Activated CD8-positive, alpha-beta T cell treated with anti-CD3 and anti-CD28 coated beads for 36 hours (primary cell): ENCODE measurements at places on chromosomes 6 and 20. TPM values are rescaled to one million over a fixed set of nuclear protein-coding genes. Genes with fewer than 3 reads are reported as not detected.

The TNFRSF6B gene
- total RNA-seq = not detected

The KIAA1755 gene
- total RNA-seq = not detected

The HSD17B8 gene
- total RNA-seq = 42.0 TPM

The FGD2 gene
- 1.6 TPM for total RNA-seq

The BPI gene
- not detected for total RNA-seq

The KCNK5 gene
- 25.9 TPM for total RNA-seq

The CFB gene
- total RNA-seq = 0.43 TPM

The PI16 gene
- total RNA-seq = not detected

The EEF1A2 gene
- total RNA-seq = 2.2 TPM

The OTOR gene
- not detected for total RNA-seq

The FRK gene
- 0.04 TPM for total RNA-seq

The OR2J3 gene
- total RNA-seq = not detected

The ESR1 gene
- total RNA-seq = 0.38 TPM

The GPLD1 gene
- total RNA-seq = 0.51 TPM

The DSE gene
- total RNA-seq = 5.4 TPM

The BPIFB1 gene
- not detected for total RNA-seq

The SLC22A7 gene
- not detected for total RNA-seq

The GLP1R gene
- total RNA-seq = 1.1 TPM

The KCNK15 gene
- 0.29 TPM for total RNA-seq

The MAFB gene
- total RNA-seq = not detected

The RSPO4 gene
- not detected for total RNA-seq

The TP53TG5 gene
- 0.29 TPM for total RNA-seq

The LIME1 gene
- total RNA-seq = 16.8 TPM

The PREX1 gene
- total RNA-seq = 79.7 TPM
